Foreskin keratinocyte (primary cell): ENCODE measurements at places on chromosomes 7 and 10. TPM values are rescaled to one million over a fixed set of nuclear protein-coding genes. Genes with fewer than 3 reads are reported as not detected.

GRCh38 chr7:41268878-41269277 lies 434.0 kb downstream of the INHBA start:
- DNase-seq = no peak

DNA sequence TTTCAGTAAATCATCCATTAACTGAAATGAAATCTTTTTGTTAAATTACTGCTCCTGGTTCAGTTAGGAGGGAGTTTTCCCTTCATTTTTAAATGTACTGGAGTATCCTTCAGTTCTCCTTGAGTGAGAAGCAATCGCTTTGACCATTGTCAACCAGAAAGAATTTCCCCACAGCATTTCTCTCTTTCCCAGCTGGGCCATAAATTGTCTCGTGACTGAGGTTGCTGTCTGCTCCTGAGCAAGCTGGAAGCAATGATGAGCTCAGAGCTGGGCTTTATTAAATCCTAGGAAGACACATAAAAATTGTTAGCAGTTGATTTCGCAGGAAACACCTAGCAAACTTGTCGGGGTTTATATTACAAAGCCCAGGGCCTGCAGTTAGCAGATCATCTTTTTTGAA lies 102.0 kb upstream of the INSYN2A start:
- no peak for DNase-seq

DNA sequence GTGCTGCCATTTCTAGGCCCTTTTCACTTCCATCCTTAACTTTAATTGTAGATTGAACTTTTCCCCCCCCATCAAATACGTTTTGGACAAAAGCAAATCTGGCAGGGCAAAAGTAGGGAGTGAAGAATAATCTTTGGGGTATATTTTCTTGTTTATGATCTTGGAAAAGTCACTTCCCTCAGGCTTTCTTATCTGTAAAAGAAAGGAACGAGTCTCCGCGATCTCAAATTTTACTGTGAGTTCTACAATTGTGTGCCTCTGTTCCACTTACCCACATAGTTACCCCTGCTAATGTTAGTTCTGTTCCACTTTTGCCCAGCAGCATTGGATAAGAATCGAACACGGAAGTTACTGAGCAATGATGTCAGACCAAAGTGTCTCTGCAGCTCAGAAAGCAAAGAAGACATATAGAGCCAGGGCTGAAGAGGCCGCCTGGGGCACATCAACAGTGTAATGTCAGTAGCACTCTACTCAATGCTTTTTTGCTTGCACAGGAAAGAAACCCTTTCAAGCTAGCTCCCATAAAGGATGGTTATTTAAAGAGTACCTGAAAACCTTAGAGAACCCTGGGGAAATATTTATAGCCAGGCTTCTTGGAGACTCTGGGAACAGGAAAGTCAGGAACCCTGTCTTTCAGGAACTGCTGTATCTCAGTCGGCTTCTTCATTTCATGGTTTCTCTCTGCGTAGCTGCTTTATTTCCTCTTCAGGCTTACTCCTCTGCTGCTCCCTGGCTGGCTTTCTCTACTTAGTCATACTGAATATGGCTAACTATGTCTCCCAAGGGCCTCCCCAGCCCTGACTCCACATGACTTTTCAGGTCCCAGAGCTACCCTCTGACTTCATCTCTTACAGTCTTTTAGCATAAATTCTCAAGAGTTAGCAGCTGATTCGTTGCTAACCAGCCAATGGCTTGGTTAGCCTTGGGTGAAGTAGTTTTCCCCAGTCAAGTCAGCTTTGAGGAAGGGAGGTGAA lies 123.7 kb upstream of the FAM3C start:
- DNase-seq = peak; percentile 36

DNA sequence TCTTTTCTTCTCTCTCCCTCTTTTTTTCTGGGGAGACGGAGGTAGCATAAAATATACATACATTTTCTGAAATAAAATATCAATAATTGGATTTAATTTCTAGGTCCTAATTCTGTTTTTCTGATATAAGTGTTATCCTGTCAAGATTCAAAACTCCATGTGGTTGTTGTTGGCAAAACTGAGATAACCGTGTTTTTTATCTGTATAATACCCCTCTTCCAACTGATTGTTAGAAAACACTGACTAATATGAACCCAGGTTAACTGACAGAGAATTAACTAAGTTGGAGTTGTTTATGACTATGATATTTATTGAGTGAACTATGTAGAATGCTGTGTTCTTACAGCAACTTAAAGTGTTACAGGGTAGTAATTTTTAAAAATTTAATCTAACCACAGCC lies 236.5 kb upstream of the KAT6B start:
- no peak for DNase-seq

DNA sequence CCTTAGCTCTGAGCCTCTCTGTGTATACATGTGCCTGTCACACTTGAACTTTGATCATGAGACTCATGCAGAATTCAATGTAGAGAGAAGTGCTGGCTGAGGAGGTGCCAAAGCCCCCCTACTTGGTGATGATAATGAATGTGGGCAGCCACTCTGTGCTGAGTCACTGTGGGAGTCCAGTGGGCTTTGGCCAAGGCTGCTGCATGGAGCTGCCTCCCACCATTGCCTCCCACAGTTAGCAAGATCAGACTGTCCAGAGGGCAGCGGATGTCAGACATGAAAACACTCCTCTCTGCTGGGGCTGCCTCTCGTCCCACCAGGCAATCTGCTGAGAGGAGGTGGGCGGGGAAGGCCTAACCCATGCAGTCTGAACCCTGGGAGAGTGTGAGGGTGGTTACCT lies 180.3 kb downstream of the SH2D4B start:
- DNase-seq = no peak

DNA sequence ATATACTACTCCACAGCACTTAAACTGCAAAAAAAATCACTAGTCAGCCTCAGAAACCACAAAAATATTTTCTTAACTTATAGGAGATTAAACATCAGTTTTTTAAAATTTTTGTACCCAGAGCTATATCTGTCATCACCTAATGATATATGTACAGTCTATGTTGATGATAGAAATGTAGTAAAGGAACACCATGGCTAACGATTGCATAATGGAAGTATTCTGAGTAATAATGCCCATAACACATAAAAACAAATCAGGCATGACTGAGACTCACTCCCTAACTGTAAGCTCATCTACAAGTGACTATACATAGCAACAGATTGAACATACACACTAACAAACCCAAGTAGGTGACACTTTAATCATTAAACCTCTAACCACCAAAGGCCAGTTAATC lies 51.3 kb downstream of the TSPAN12 start:
- DNase-seq = no peak

- no peak for DNase-seq
Measured at GRCh38 chr7:150626696-150627095, 5.5 kb downstream of the GIMAP6 start.

- DNase-seq = no peak
Measured at GRCh38 chr7:137203351-137203750, 140.2 kb downstream of the PTN start.

DNA sequence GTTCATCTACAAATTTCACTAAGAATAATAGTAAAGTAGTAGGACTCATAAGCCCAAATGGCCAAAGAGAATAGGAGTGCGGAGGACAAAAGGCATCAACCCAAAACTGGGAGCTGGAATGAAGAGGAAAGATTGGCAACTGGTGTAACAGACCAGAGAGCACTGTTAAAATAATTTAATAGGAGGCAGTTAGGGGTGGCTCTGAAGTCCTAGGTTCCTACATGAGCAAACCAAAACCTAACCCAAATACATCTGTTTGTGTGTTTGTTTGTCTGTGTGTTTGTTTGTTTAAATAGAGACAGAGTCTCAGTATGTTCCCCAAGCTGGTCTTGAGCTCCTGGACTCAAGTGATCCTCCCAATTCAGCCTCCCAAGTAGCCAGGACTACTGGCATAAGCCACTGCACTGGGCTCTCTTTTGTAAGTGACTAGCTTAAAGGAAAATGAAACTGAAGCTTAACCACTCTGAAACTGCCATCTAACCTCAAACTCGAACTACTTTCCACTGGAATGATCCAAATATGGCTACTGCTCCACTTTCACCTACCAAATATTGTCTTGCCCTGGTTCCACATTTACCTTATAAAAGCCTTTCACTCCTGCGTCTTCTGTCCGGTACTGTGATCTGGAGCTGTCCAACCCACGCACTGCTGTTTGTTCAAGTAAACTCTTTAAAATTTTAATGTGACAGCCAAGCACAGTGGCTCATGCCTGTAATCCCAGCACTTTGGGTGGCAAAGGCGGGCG lies 94.9 kb downstream of the AKR1D1 start:
- no peak for DNase-seq

DNA sequence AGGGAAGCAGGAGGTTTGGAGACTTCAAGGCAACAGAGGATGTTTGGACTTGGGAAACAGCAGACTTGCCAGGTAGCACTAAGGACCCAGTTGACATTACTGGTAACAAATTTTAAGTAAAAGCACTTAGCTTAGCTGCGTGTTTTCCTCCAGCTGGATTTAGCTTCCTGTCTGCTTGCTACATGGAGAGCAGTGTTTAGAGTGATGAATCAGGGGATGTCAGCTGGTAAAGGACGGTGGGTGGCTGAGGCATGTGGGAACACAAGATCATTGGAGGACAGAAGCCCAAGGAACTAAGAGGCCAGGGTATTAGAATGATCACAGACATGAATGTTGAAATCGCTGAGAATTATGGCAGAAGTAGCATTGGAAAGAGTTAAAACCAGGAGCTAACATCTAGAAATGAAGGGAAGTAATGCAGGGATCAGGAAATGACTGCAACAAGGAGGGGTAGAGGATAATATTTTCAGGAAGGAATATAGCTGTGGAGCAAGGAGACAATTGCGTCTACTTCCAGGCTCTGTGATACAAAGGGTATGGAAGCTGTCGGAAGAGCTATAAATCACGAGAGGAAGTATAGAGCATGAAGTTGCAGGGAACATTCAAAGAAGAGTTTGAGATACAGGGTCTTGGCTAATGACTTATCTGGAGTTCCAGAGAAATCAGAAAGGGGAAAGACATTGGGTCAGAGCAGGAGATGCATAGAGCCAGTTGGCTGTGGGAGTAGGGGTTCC lies 34.4 kb downstream of the CALD1 start:
- DNase-seq = no peak

DNA sequence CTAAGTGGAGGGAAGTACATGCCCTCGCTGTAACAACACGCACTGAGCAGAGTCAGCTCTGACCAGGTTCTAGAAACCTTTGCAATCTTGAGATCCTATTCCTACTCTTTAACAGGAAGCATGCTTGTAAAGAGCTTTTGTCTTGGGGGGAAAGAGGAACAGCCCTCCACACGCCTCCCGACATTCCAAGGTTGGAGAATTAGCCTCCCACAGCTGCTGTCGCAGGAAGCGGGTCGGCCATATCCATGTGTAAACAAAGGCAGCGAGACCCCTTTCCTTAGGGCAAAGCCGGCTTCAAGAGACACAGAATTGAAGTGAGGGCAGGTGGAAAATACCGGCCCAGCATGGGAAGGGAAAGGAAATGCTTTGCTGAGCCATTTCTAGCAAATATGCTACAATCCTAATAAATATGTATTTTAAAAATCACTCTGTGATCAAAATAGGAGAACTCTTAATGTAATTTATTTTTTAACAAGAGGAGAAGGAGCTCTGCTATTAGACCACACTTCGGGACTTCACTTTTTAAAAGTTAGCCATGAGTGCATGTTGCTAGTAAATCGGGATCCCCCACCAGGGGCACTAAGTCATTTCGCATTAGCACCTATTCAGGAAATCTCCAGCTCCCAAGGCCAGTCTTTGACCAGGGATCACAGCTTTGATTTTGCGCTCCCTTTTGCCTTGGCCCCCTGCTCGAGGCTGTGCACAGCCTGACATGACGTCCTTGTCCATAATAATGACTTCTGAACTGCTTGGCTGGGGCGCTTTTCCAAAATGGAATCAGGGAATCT lies 55.9 kb downstream of the FAM204A start:
- no peak for DNase-seq

DNA sequence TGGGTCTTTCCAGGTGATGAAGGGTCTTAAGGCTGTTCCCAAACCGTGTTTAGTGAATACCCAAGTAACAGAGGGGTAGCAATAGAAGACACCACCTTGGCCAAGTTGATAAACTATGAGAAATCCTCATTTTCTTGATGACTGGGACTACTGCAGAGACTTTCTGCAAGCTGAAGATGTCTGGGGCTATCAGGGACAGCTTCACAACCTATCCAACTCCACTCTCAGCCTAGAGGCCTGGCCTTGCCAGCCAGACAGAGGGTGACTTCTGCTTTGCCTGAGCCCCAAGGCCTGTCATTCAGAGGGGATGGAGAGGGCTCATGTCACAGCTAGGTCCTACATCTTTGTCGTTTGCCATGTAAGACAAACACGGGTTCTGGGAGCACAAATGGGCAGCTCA lies 255.9 kb upstream of the GRB10 start:
- DNase-seq = no peak

DNA sequence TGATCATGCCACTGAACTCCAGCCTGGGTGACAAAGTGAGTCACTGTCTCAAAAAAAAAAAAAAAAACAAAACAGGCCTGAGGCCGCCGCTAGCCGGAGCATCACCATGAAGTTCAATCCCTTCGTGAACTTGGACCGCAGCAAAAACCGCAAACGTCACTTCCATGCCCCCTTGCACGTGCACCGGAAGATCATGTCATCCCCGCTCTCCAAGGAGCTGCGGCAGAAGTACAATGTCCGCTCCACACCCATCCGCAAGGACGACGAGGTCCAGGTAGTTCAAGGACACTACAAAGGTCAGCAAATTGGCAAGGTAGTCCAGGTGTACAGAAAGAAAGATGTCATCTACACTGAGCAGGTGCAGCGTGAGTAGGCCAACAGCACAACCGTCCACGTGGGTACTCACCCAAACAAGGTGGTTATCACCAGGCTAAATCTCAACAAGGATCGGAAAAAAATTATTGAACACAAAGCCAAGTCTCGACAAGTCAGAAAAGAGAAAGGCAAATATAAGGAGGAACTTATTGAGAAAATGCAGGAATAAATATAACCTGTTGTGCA lies 17.5 kb upstream of the RUFY2 start:
- no peak for DNase-seq

- peak; percentile 88 for DNase-seq
Measured at GRCh38 chr10:110512461-110513187, 14.9 kb downstream of the DUSP5 start.

DNA sequence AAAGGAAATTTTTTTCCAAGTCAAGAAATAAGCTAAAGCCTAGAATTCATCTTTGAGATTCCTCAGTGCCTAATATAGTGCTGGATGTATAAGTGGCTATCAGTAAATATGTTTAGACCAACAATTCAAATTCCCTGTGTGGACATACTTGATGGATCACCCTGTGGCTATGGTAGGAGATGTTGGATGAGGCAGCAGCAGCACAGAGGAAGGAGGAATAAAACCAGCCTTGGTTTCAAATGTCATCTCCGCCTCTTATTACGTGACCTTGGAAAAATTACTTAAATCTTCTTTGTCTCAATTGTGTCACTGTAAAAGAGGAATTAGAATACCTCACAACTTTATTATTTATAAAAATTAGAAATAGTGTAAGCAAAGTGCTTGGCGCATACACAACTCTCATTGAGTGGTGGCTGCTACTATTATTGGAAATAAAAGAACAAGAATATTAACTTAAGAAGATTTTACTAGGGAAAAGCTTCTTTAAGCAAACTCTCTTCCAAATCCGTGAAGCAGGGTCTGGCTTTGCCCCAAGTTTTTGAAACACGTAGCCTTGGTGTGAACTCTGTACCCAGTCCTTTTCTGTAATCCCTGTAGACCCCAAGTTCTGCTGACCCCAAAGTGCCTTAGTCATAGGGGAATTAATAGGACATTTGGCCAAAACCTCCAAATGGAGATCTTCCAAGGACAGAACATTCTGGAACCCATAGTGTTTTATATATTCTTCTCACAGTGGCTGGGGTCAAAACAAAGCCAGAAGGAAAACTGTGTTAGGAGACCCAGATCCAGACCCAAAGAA lies 283.8 kb downstream of the PTEN start:
- no peak for DNase-seq

The GPRIN2 gene
- polyA plus RNA-seq = 0.47 and 0.84 TPM in 2 replicates

The FGL2 gene
- polyA plus RNA-seq = not detected in 2 replicates

The SVOPL gene
- not detected in 2 replicates for polyA plus RNA-seq

The SPDYE11 gene
- polyA plus RNA-seq = not detected in 2 replicates

The PTPRN2 gene
- polyA plus RNA-seq = not detected in 2 replicates
